ENCODE measurements at places on chromosomes 4 and X. TPM values are rescaled to one million over a fixed set of nuclear protein-coding genes. Genes with fewer than 3 reads are reported as not detected.

Gene GATA1
- not detected for total RNA-seq

Gene BRS3
- not detected for total RNA-seq

Gene EMCN
- total RNA-seq = 41.3 TPM

Gene ITIH6
- total RNA-seq = not detected

Gene CLIC2
- 29.6 TPM for total RNA-seq

Gene MAP9
- 7.5 TPM for total RNA-seq

Gene LRP2BP
- 1.9 TPM for total RNA-seq

Gene BTC
- total RNA-seq = 2.0 TPM

Gene RADX
- total RNA-seq = 2.6 TPM

Gene NEUROG2
- total RNA-seq = not detected

Measured in subcutaneous adipose tissue (tissue), 4 donors.